ENCODE measurements at places on chromosomes 6 and 20.
A peak's percentile ranks its signal among the peaks of the same experiment; 100 is the strongest.

- DNase-seq = no peak
Measured at GRCh38 chr6:10413262-10413849, 1.5 kb downstream of the TFAP2A start.

DNA sequence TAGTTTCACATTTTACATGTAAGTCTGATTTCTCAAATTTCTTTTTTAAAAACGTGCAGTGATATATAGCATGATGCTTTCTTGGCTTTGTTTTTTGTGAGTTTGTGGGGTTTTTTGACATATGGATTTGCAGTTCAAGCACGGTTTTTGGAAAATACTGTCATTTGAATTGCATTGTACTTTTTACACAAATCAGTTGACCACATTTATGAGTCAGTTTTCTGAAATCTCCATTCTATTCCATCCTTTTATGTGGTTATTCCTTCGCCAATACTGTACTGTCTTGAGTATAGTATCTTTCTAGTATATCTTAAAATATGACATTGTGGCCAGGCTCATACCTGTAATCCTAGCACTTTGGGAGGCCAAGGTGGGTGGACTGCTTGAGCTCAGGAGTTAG lies 890.0 kb upstream of the CITED2 start:
- no peak for DNase-seq

DNA sequence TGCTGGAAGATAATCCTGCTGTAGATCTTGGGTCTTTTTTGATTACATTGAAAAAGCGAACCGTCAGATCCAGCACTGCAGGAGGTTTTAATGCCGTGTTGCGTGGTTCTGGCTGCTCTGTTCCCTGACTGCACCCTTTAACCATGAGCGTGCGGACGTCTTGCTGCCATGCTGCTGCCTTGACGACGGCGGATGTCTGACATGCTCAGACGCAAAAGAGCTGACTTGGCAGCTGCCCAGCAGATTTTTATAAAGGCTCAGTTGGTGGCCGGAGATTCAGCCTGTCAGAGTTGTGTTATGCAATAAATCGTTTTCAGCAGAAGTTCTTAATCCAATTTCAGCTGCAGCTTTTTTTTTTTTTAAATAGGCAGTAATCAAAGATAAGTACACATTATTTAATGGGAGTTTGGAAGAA lies 119.4 kb downstream of the JARID2 start:
- DNase-seq = peak; percentile 94

DNA sequence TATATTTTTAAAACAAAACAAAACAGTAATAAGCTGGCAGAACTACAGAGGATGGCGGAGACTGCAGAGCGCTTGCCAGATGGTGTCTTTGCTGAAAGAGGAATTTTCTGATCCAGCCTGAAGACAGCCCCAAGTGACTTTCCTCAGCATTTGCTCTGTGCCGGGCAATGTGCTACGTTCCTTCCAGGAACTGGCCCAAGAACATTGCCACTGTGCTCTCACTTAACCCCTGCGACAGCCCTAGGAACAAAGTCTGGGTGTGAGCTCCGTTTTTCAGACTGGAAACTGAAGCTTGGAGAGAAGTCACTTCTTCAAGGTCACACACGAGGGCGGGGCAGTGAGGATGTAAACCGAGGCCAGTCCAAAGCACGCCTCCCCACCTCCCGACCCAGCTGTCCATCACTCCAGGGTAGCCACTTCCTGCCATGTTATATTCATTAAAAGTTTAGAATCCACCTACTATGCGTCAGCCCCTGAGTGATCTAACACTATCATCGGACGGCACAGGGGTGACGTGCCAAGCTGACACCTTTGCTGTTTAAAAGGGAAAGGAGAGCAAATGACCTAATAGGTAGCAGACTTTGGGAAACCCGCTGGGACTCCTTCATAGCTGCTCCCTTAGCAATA lies 22.3 kb upstream of the BMP7 start:
- DNase-seq = no peak

- no peak for DNase-seq
Measured at GRCh38 chr6:39997101-39997635, 62.9 kb upstream of the MOCS1 start.

DNA sequence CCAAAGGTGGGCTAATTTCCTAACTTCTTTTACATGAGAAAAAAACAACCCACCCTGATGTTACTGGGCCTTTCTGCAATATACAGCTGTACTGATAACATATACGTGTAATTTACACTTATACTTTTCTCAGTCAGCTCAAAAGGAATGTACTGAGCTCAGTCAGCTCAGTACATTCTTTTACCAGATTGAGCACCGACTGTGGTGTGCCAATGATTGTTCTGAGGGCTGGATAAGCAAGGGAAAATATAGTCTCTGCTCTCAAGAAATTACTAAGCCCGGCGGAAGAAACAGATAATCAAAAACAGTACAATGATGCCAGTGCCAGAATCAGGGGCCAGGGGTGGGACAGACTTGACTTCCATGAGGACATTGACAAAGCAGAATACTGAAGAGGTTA lies 10.0 kb upstream of the BLOC1S5 start:
- no peak for DNase-seq

DNA sequence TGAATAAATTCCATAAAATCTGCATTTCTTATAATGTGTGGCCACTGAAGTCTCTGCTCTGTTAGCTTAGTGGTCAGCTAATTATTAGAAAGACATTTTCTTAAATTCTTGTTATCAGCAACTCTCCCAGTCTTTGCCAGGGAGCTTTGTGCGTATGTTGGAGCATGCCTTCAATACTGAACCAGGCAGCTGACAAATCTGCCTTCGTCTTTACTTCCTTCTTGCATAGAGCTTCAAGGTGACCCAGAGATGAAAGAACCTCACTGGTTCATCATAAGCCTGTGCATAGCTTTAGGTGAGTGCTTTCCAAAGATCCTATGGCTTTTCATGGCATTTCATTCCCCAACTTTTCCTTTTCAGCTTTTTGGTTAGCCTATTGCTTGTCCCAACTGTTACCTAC lies 43.0 kb upstream of the NELFCD start:
- DNase-seq = no peak

DNA sequence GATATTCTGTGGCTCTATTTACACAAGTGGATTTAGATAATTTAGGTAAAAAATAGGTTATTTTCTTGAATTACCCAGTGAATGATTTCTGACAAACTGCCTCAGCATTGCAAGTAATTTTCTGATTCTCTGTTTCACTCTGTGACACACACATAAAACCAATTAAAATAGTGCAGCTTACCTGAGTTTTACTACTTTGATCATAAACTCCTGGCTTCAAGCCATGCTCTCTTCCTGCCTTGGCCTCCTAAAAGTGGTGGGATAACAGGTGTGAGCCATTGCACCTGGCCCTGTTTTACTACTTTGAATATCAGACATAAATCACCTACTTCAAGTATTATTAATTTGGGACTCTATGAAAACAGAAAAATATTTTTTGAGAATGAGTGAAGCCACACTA lies 462.9 kb downstream of the ADGRB3 start:
- DNase-seq = no peak

- DNase-seq = peak; percentile 21
Measured at GRCh38 chr6:109521080-109521479, 38.1 kb upstream of the ZBTB24 start.

- no peak for DNase-seq
Measured at GRCh38 chr20:21291026-21291425, 12.1 kb upstream of the XRN2 start.

GRCh38 chr20:21033817-21034216 lies 72.3 kb downstream of the LINC00237 start:
- no peak for DNase-seq

DNA sequence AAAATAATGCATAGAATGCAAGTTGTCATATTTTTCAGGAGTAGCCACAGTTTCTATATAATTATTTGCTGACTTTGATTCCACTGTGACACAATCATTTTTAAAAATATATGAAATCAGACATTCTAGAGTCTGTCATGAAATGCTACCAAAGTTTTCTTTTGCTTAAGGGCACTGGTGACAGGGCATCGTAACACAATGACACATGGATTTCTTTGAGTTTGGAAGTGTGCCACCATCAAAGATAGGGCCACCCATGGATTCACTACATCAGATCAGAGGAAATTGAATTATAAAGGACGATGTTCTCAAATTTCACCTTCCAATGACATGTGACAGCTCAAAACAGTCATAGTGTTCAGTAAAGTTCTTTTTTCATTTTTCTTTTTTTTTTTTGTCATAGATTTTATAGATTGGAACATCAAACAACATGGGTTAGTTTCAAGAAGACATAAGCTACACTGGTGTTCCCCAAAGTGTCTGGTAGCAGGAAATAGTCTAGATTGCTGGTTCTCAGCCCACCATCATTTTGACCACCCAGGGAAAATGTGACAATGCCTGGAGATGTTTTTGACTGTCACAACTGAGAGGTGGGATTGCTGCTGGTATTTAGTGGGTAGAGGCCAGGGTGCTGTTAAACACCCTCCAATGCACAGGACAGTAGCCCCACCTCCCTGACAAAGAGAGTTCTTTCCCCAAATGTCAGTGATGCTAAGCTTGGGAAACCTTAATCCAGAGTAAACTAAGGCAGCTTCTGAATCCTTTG lies 123.8 kb upstream of the DOK5 start:
- DNase-seq = no peak

DNA sequence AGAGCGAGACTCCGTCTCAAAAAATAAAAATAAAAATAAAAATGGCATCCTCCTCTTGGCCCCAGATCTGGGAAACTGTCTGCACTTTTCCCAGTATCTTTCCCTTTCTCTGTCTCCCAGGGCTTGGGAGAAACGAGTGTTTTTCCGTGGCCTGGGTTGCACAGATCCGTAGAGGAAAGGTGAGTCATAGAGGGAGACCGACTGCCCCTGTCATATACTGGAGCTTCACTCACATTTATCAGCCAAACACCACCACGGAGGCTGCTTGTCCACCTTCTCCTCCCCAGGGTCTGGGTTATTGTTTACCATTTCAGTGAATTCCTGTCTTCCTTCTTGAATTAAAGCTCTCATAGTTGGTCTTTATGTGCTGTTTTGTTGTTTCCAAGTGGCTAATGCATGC lies 31.9 kb upstream of the EIF2S2 start:
- no peak for DNase-seq

GRCh38 chr6:129504456-129504855 lies 205.5 kb downstream of the ARHGAP18 start:
- DNase-seq = peak; percentile 43

GRCh38 chr6:102670735-102671134 lies 1277.2 kb downstream of the GRIK2 start:
- no peak for DNase-seq

- DNase-seq = no peak
Measured at GRCh38 chr6:33984466-33985312, 161.2 kb downstream of the GRM4 start.

DNA sequence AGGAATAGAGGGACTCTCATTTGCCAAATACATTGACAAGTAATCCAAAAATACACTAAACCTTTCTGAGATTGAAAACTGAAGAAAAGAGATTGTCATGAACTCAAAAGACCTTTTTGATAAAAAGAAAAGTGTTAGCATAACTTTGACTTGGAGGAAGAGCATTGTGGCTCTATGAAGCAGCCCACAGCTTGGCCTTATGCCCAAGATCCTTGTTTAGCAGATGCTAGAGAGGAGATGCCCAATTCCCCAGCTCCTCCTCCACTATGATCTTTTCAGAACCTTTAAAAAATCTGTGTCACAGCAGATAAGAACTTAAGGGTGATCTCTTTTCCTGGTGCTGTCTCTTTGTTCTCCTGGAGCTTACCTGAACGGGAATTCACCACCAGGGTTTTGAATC lies 35.8 kb upstream of the IGF2R start:
- DNase-seq = no peak

DNA sequence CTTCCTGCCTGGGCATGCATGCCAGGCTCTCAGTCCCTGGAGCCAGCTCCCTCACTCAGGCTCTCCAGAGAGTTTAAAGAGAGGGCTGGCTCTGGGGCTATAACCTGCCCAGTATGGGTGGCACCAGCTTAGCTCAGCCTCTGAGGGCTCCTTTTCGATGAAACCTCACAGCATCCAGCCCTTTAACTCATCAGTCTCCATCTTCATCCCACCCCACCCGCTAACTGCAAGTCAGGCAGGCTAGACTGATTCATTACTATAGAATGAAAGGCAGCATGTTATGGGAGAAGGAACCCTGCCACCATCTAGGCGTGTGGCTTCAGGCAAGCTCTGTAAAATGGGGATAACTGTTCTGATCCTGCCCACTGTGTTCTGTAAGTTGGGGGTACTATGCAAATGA lies 53.5 kb downstream of the RAB44 start:
- no peak for DNase-seq

Data from hematopoietic multipotent progenitor cell treated with erythropoietin and hydrocortisone succinate and interleukin-3 and kit ligand, for 6 days (in vitro differentiated cells).